ENCODE measurements at places on chromosomes 5 and 9.

DNA sequence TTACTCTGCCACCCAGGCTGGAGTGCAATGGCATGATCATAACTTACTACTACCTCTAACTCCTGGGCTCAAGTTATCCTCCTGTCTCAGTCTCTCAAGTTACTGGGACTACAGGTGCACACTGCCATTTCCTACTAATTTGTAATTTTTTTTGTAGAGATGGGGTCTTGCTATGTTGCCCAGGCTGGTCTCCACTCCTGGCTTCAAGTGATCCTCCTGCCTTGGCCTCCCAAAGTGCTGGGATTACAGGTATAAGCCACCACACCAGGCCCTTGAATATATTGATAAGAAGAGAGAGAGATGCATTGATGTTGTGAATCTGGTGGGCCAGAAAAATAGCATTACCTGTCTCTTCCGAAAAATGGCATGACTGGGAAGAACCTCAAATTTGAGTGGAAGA, 21.0 kb upstream of the RCL1 start:
- no peak for DNase-seq

DNA sequence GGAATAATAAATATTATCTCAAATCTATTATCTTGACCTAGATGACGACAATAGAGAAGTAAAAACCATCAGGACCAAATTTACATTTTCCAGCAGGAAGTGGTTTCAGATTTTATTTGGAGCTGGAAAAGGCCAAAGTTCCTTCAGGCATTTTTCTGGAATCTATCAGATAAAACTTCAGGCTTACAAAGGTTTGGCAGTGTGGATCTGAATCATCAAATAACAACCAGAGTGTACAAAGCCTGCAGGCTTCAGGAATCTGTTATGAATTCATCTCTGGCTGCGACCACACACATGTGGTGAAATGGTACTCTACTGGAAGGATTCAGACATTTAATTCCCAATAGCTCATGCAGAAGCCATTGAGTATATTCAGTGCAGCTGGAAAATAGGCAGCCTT, 726.4 kb upstream of the GRAMD2B start:
- DNase-seq, result no peak

DNA sequence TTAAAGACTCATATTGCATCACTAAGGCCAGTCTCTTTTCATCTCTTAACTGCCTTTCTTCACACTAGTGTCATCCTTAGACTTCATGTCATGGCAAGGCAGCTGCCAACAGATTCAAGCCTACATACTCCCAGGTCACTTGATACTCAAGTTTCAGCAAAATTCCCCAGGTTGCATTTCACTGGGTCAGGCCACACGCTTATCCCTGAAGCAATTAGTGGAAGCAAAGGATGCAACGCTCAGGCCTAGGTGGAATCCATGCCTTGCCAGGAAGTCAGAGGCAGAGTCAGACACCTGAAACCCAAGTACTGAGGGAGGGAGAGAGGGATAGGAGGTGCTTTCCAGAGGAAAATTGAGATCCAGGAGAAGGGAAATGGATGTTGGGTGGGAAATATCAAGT, 28.9 kb downstream of the YIPF5 start:
- DNase-seq, result no peak

- no peak for DNase-seq
Measured at GRCh38 chr5:156402387-156402921, 75.5 kb downstream of the SGCD start.

DNA sequence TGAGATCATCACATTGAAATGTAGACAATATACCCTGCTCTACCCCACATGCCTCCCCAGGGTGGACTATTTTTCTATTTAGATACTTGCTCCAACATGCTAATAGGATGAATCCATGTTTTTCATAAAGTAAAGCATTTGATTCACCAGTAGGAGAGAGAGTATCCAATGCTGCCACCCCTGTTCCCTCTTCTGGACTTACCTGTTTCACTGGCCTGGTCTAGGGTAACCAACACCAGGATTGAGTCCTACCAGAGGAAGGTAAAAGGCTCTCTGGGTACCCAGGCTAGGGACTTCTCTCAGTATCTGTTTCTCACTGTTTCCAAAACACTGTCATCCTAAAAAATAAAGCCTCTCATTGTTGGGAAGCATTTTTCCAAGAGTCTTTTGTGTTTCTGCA, 30.2 kb upstream of the GABRP start:
- no peak for DNase-seq
